DMS153 (cell line): ENCODE measurements at places on chromosomes 6 and 20.

DNA sequence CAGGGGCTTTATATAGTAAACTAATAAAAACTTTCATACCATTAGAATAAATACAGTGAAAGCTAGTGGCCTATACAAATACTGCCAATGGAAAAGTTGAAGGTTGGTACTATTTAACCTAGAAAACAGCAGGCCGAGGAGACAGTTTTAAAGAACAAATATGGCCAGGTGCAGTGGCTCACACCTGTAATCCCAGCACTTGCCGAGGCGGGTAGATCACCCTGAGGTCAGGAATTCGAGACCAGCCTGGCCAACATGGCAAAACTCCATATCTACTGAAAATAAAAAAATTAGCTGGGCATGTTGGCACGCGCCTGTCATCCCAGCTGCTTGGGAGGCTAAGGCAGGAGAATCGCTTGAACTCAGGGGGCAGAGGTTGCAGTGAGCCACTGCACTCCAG lies 24.8 kb downstream of the GLYATL3 start:
- no peak for DNase-seq

GRCh38 chr20:53281557-53282117 lies 309.5 kb downstream of the TSHZ2 start:
- DNase-seq: no peak

DNA sequence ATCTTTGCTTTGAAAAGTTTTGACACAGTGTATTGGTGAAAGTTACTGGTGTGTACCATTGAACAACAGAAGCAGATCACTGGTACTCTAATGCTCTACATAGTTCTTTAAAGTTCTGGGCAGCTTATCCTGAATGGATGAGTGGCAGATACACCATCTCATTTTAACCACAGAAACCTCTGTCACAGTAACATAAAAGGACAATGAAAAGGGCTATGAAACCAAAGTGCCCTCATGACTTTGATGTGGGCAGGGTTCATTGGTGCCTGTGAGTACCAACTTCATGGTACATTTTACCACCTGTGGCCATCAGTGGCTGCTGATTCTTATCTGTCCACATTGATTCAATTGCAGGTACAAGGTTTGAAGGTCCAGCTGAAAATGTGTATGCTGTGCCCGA lies 285.7 kb upstream of the PREP start:
- DNase-seq: no peak

GRCh38 chr6:43275801-43276576 lies 22.1 kb upstream of the SLC22A7 start:
- no peak for DNase-seq

GRCh38 chr6:7546020-7546369 lies 4.5 kb downstream of the DSP start:
- DNase-seq: no peak

- no peak for DNase-seq
Measured at GRCh38 chr6:11244387-11245126, 12.1 kb upstream of the NEDD9 start.

DNA sequence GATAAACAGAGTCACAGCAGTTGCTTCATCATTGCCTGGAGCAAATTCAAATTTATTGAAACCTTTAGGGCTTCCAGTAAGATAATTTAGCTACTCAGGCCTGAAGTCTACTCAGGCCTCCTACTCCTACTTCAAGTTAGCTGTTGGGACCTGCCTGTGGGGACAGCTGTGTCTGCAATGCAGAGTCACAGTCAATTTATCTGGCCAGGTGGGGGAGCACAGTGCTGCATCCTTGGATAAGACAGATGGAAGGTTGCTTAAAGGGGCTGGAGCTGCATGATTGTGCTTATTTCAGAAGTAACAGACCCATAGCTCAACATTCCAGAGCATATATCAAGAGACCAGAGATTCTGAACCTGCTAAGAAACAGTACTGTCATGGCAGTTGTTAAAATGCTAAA lies 932.1 kb downstream of the QKI start:
- no peak for DNase-seq

GRCh38 chr6:40342723-40343122 lies 244.4 kb downstream of the LRFN2 start:
- DNase-seq: no peak

- DNase-seq: peak; percentile 12
Measured at GRCh38 chr20:31712564-31713311, 9.9 kb downstream of the BCL2L1 start.

DNA sequence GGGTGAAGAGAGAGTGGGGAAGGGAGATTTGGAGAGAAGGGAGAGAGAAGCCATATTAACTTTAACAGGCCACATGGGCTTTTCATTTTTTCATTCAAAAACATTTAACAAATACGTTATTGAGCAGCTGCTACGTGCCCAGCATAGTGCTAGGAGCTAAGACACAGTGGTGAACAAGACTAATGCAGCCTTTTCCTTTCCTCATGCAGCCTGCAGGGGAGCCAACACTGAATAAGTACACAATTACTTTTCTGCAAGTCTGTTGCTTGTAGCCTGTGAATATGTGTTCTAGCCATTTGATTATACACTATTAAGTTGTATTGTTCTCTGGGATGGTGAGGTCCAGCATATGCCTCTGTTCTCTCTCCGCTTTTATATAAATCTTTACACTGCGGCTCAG lies 1.9 kb upstream of the BLOC1S5 start:
- DNase-seq: no peak

GRCh38 chr6:39808964-39809363 lies 16.8 kb downstream of the DAAM2 start:
- DNase-seq: peak; percentile 75

DNA sequence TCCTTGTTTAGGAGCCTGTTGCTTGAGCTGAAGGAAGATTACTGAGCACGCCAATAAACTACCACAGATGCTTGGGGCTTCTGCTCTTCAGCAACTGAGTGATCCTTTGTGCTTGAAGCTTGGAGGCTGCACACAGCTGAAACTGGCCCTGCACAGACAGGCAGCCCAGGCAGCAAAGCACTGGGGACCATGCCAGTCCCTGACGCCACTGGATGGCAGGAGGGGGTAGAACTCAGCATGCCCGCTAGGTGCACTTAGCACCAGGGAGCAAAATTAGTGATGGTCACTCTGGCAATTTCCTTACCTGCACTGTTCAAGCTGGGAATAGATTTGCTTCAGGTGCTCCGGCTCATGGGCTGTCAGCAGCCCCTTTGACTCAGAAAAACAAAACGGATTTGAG lies 91.5 kb downstream of the FAM50B start:
- no peak for DNase-seq

DNA sequence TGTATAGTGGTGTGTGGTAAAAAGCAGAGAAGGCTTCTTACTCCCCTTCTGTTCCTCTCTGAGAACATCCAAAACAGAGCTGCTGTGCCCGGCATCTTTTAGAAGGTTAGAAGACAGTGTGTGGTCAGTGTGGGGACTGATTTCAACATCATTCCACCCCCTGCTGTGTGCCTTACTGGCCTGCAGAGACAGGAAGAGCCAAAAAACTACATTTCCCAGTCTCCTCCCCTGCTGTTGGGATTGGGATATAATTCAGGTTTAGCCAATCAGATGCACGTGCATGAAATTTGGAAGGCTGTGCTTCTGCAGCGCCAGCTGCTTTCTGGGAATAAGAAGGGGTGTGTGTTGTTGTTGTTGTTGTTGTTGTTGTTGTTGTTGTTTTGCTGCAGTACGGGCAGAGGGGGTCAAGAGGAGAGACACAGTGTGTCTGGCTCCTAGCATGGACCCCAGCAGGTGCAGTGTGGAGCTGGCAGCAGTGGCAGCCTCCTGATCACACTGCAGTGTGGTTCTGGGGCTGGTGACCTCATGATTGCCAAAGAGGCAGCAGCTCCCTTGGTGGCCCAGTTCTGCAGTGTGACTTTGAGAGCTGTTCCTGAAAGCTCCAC lies 74.7 kb downstream of the MRPL14 start:
- DNase-seq: no peak

DNA sequence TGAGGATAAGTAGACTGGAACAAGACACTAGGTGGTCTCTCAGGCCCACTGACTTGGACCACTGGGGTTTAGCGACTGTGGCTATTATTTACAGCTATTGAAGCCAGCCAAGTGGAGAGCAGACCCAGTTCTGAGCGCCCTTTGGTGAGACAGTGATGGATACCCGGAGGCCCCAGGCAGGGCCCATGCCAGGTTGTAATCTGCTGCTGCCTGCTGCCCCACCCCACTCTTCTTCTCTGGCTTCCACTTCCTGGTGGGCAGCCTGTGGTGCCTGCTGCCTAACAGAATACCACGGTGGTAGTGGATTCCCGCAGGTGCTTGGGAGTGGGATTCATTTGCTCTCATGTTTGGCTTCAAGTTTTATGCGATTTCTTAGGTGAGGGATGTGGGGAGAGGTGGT lies 570 bp downstream of the RAB44 start:
- no peak for DNase-seq

DNA sequence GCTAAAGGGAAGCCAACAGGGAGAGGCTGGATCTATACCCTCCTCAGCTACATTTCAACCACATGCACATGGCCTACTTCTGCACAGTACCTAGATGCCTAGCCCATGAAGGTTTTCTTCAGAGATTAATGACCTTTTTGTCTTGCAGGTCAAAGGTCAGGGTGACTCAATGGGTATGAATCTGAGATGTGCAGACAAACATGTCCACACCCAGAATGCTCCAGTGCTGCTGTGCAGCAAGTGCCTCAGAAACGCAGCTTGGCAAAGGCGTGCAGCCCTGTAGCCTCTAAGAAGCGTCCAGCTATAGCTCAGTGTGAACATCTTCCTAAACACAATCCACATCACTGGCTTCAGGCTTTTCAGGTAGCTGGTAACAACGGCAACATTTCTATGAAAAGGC lies 24.4 kb downstream of the MAP1LC3A start:
- DNase-seq: no peak

DNA sequence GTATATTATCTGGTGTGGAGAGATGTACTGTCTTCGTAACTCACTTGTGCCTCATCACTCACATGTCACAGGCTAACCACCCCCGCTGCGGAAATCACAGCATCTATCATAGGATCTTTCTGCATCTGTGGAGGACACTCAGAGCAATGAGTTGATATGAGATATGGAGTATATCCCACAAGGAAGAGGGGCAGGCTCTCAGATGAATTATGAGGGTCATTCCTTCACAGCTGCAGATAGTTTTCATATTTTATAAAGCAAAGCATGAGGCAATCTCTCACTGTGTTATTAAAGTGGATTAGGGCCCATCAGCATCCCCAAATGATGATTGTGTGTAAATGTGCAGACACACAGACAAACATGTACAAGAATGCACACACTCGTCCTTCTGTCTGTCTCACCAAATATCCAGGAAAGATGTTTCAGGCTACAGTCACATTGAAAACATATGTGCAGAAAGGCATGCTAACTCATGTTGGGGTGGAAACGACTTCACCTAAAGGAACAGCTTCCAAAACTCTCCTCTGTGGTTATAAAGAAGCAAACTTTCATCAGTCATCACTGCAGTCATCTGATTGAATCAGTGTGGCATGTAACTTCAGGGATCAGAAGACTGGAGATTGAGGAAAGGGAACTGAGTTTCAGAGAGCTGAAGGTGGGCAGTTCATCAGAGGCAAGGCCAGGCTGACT lies 164.7 kb downstream of the FOXC1 start:
- DNase-seq: no peak

- DNase-seq: no peak
Measured at GRCh38 chr6:139663996-139664395, 289.5 kb upstream of the CITED2 start.

DNA sequence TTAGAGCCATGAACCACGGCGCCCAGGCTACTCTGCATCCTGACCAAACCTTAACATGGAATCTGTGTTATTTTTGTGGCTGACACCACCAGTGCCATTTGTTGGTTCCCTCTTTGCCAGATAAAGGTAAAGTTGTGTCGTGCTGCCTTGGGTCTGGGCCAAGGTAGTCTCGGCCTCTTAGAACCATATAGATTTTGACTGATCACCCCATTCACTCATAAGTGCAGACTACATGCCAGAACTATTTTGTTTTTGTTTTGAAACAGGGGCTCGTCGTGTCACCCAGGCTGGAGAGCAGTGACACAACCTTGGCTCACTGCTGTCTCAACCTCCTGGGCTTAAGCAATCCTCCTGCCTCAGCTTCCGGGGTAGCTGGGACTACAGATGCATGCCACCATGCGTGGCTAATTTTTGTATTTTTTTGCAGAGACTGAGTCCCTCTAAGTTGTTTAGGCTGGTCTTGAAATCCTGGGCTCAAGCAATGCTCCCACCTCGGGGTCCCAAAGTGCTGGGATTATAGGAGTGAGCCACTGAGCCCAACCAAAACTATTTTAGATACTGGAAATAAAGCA lies 19.2 kb upstream of the RIPOR3 start:
- DNase-seq: no peak

- no peak for DNase-seq
Measured at GRCh38 chr20:25285091-25285647, 37.3 kb downstream of the PYGB start.

DNA sequence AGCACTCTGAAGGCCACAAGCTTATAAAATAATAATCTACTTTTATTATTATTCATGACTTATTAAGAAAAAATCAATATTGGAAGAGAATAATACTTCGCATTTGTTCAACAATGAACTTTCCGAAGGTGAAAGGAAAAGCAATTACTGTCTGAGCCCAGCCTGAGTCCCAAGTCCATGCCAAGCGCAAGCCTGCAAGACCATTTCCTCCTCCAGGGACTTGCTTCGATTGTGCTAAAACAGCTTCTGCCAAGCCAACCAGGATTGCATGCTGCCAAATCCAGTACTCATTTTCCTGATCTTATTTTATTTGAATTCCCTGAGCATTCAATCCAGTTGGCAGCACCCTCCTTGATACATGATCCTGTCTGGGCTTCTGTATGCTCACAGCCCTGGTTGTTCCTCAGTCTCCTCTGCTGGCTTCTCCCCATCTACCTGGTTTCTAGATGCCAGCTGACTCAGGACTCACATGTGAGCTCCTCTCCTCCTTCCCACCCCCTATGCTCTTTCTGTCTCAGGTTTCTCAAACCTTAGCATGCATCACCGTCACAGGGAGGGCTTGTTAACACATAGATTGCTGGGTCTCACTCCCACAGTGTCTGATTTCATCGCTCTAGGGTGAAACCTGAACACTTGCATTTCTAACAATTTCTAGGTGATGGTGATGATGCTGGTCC lies 55.9 kb upstream of the PSMF1 start:
- DNase-seq: no peak

DNA sequence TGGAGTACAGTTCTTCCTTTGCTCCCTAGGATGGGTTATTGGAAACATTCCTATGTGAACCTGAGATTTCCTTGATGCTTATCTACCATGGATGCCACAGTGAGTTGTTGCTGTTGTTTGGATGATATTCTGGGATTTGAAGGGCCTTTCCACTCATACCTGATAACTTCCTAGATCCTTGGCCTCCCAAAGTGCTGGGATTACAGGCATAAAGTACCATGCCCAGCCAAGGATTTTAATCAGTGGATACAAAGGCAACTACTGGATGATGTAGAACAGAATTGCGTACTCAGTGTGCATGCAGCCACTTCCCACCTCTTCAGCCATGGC lies 20.0 kb downstream of the PPP1R16B start:
- no peak for DNase-seq
